ENCODE measurements at places on chromosomes 2 and 18.

GRCh38 chr2:85988175-85988913, 99.6 kb upstream of the ST3GAL5 start:
- no peak for DNase-seq

DNA sequence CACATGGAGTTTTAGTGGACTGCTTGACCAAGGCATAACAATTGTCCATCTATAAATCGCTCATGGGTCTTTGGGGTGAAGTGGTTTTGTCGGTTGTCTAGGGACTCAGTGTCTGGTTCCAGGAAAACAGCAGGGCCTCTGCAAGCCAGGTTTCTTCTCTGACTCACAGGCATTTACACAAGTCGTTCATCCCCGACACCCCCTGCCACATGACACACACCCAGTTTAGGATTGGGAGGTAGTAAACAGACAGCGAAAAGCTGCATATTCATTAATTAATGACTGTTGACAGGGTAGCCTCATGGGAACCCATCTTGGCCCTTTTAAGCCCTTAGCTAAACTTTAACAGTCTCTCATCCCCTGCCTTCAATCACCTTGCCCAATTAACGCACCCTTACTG, 194.8 kb upstream of the ACVR2A start:
- no peak for DNase-seq

DNA sequence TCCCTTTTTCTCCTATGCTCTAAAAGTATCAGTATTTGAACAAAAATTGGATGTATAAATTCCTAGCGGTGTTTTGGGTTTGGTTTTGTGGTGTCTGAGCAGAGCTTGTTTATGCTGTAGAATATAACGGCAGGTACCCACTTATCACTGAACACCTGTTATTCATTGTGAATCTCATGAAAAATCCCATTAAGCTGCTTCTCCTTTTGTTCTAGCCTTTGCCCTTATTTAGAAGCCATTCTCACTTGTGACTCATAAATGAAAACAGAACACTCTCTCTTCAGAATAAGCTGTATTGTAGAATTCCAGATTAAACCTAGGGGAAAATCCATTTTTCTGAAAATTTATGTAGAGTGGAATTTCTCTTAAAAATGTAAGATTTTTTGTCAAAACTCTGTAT, 104.0 kb downstream of the PRPF40A start:
- no peak for DNase-seq

DNA sequence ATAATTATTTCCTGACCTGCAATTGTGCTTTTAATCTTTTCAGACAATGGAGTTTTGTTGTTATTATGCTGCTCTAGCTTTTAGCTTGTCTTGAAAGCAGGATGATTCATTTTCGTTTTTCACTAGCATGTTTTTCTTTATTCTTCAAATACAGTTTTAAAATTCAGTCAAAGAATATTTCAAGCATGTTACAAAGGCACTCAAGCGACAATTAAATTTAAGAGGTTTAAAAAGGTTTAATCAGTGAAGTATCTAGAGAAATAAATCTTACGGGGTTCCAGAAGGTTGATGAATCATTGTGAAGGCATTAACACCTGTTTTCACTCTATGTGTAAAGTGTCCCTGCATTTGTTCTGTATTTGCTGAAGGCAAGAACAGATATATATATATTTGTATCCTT, 390.7 kb upstream of the TMEFF2 start:
- no peak for DNase-seq

- DNase-seq, result no peak
These were observed 1.9 kb downstream of the CLK1 start for GRCh38 chr2:200862532-200863000.

DNA sequence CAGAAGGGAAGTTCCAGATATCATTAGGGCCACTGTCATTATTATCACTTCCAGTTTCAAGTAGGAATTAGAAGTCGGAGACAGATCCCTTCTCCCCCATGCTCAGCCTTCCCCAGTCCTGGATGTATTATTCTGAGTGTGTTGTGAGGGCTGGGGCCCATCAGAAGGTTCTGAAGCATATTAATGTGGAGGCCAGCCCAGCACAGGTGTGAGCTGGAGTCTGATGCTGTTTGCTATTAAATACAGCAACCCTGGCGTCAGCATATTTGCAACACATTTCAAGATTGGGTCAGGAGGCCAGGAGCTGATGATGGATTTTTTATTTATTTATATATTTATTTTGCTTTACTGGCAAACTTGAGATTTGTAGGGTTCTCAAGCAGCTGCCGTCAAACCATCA, 195.2 kb downstream of the NRP2 start:
- no peak for DNase-seq

DNA sequence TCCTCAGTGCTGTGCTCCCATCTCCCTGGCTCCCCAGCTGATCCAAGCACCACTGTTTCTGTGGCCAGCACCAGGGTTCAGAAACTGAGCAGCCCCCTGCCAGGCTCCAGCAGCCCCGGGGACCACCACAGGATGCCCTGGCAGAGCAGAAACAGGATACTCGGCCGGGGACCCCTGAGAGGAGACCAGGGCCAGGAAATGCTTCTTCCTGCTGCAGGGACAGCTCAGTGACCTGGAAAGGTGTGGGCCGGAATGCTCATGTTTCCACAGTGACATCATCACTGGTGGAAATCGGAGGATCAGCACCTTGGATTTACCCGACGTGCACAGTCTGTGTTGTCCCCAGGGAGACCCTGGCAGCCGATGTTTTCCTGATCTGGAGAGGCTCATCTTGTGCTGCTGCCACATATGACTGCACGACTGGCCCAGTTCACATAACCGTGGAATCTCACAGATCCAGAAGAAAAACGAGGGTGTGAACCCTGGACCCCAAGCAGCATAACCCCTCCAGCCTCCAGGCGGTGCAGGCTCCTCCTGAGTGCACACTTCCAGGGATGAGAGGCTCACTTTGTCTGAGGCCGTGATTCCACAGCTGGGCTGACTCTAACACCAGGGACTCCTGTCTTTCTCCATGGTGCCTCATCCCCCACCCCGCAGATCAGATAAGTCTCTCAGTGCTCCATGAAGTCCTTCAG, 58.0 kb downstream of the DDX1 start:
- no peak for DNase-seq

DNA sequence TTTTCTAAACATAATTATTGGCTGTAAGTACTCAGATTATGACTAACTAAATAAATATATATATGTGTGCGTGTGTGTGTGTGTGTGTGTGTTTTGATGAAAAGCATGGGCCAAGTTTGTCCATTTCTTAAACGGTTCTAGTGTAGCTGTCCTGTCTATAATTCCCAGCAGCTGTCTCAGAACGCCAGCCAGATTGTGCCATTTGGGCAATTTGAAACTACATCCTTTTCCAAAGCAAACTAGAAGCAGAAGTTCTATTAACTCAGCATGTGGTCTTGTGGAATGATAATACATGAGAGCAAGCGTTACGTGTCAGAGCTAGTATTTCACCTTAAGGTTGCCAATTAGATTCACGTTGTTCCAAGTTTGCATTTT, 1.7 kb downstream of the ARHGAP28 start:
- DNase-seq, result no peak

GRCh38 chr2:118417406-118418120, 329.3 kb downstream of the INSIG2 start:
- DNase-seq, result peak; percentile 61

- DNase-seq, result no peak
These were observed 98.9 kb downstream of the ABI2 start for GRCh38 chr2:203427061-203427460.

DNA sequence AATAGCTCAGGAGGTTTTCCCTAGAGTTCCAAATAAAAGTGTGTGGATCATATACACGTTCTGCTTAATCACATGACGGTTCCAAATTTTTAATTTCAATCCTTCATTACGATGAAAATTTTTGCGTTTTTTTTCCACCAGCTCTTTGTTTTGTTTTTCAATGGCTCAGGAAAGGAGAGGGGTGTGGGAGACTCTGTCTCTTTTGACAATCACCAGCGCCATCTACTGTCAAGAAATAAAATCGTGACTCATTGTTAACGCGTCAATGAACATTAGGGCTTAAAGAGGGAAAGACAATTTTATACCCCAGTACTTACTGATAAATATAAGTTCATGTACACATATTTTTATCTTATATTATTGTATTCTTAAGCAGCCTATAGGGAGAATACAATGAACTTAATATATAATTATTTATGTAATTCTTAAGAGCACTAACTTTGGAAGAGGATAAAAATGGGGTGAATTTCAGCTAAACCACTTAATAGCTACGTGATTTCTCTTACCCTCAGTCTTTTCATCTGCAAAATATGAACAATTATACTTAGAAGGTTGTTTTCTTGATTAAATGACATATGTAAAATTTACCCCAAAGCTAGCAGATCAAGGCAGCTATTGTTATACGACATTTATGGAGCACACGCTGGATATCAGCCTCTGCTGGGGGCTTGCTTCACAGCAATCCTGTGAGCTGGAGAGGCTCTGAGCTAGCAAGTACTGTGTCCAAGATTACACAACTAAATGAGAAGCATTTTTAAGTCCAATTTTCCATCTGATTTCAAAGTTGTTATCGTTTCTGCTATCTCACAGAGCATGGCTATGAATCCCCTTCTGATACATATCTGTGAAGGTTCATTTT, 47.4 kb upstream of the RMDN2 start:
- DNase-seq, result no peak

GRCh38 chr18:74539289-74539688, 5.0 kb downstream of the CNDP1 start:
- no peak for DNase-seq

DNA sequence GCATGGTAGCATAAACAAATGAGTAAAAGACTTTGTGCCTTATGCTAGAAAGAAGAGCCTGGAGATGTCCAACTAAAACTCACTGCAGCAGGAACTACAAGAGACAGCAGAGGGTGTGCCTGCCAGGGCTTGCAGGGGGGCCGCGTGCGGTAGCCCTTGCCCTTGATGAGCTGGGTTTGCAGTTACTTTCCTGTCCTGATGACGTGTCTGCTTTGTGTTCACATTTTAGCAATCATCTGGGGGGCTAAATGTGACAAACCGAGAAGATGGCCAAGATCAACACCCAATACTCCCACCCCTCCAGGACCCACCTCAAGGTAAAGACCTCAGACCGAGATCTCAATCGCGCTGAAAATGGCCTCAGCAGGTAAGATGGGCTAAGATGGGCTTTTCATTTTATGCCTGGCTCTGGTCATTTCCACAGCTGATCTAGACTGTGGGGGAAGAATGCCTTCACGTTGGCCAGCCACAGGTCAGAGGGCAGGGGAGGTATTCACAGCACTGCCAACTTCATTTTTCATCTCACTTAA, 23.5 kb downstream of the CNGA3 start:
- no peak for DNase-seq

GRCh38 chr2:24618144-24618543, 127.1 kb downstream of the NCOA1 start:
- no peak for DNase-seq

Data from epithelial cell of proximal tubule (primary cell).